ENCODE measurements at places on chromosomes 4 and X.

DNA sequence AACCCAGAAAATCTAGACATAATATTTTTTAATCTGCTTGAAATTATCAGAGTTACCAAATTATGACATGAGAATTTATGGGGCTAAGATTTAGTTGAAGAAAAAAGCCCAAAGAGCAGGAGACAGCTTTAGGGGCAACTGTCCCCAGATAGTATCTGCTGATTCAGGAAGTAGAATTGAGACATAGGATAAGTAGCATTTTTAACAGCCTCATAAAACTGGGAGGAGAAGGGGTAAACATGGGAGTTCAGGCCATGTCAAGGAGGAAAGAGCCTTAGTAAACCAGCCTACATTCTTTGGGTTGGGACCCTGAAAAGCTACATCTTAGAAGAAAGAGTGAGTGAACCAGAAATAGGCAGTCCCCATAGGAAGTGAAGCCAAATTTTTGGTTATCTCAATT is 9.7 kb upstream of the RAB28 start:
- no peak for DNase-seq

- DNase-seq, result no peak
Observed at GRCh38 chr4:133996431-133997121, 205.0 kb downstream of the PABPC4L start.

- DNase-seq, result no peak
Observed at GRCh38 chrX:46961574-46962283, 49.5 kb downstream of the JADE3 start.

DNA sequence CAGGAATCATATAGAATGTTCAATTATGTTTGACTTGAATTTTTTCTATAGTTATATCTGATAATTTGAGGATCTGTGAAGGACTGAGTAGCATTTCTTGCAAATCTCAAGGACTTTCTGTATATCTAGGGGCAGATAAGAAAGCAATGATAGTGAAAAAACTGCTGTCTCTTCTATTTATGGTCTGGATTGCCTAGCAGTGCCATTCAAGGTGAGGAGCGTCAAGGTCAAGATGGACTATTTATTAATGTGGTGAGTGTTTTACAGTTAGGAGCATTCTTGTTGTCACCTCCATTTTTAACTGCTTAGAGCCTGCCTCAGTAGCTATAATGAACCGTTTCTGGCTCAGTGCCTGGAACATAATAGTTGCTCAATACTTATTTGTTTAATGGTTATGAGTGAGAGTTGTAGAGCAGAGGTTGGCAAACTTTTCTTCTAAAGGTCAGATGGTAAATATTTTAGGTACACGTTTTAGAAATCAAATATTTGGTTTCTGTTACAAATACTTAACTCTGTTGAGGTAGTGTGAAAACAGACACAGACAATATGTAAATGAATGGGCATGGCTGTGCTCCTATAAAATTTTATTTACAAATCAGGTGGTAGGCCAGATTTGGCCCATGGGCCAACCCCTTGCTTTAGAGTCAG is 523.2 kb upstream of the IGFBP7 start:
- no peak for DNase-seq

DNA sequence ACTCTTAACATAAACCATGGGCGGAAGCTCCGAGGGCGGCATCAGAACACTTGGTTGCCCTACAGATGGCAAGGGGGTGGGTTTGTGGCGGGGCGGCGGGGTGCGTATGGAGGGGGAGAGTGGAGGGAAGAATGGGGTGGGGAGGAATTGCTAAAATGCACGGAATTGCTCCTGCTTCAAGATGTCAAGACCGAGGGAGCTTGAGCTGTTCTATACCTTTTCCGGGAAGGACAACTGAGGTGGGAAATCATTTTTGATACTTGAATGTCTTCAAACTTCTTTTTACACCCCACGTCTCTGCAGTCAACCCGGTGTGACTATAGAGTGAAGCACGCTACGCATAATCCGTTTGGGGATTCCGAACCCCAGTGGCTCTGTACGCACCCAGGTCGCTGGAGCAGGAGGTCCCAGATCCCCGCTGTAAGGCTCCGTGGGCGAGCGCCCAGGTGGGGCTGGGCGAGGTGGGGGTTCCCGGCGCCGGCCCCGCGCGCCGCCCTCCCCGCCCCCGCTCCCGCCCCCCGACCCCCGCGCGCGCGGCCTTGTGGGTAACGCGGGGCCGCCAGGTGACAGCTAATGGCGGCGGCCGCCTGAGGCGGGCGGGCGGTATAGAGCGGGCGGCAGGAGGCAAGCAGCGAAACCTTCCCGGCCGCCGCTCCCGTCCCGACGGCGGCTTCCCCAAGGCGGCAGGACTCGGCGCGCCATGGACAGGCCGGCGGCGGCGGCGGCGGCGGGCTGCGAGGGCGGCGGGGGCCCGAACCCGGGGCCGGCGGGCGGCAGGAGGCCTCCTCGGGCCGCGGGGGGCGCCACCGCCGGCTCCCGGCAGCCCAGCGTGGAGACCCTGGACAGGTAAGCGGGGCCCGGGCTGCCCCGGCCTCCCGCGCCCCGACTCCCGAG is at the start of gene MTMR1:
Gene MTMR1 (plus strand): TSS at position 566 of the 894 bp plus-strand sequence. CDS start 135 bp downstream, at position 701.
- no peak for DNase-seq

- no peak for DNase-seq
Observed at GRCh38 chrX:123138473-123138872, 45.6 kb upstream of the GRIA3 start.

DNA sequence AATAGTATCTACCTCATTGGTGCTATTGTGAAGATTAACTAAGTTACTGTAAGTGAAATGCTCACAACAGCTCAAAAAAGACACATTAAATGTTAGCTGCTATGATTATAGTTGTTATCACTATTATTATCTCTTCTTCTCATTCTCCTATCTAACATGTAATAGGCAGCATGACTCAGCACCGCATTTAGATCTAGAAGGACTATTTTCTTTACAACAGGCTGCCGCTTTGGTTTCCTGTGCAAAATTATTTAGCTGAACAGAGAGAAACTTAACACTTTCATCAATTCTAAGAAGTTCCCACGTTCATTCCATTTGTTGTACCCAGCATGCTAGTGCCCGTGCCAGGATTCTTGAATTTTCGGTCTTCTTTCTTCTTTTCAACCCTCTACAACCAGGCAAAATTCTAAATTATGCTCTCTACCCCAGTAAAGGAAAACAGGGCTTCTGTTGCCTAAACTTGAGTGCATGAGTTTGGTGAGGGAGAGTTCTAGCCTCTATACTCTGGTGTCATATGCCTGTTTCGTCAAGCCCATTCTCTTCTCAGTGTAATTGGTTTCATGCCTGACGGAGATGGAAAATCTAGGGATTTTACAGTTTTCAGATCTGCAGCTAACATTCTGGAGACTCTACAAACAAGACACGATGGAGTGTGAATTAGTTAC is 378.9 kb downstream of the PPP1R2C start:
- DNase-seq, result no peak

GRCh38 chrX:29617276-29617675 is 598.1 kb upstream of the MAGEB2 start:
- no peak for DNase-seq

DNA sequence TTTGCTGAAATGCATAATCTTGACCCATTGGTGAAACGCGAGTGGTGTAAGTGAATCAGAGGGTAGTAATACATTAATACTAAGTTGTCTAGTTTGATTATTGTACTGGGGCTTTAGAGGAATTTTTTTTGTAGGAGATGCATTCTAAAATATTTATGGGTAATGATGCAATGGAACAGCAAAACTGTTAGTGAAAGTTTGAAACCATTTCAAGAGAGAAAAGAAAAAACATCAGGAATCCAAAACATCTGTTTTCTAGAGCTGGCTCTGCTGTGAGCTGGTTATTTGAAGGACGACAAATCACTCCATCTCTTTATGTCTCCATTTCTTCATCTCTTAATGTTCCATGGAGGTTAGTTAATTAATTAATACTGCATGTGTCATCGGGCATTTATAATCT is 351.9 kb upstream of the FAT1 start:
- DNase-seq, result no peak

- no peak for DNase-seq
Observed at GRCh38 chr4:182922501-182923284, 5.5 kb upstream of the DCTD start.

- DNase-seq, result no peak
Observed at GRCh38 chr4:163967263-163967662, 472.8 kb downstream of the TMA16 start.

DNA sequence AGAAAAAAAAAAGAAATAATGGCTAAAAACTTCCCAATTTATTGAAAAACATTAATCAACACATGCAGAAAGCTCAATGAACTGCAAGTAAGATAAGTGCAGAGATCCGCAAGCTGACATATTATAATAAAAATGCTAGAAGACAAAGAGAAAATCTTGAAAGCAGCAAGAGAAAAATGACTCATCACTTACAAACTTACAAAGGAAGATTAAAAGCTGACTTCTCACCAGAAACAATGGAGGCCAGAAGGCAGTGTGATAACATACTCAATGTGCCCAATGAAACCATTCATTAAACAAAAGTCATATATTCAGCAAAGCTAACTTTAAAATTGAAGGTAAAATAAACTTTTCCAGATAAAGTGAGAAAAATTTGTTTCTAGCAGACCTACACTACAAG is 7.3 kb upstream of the BRWD3 start:
- no peak for DNase-seq

GRCh38 chr4:112058433-112058832 is 86.8 kb upstream of the FAM241A start:
- no peak for DNase-seq

- no peak for DNase-seq
Observed at GRCh38 chr4:184331268-184331995, 113.8 kb upstream of the ENPP6 start.

- no peak for DNase-seq
Observed at GRCh38 chr4:147734496-147734895, 2.6 kb downstream of the ARHGAP10 start.

- DNase-seq, result no peak
Observed at GRCh38 chrX:139026811-139027210, 315.3 kb upstream of the FGF13 start.
